Mucosa of descending colon (tissue), 3 donors: ENCODE measurements at places on chromosomes 11 and 22.

DNA sequence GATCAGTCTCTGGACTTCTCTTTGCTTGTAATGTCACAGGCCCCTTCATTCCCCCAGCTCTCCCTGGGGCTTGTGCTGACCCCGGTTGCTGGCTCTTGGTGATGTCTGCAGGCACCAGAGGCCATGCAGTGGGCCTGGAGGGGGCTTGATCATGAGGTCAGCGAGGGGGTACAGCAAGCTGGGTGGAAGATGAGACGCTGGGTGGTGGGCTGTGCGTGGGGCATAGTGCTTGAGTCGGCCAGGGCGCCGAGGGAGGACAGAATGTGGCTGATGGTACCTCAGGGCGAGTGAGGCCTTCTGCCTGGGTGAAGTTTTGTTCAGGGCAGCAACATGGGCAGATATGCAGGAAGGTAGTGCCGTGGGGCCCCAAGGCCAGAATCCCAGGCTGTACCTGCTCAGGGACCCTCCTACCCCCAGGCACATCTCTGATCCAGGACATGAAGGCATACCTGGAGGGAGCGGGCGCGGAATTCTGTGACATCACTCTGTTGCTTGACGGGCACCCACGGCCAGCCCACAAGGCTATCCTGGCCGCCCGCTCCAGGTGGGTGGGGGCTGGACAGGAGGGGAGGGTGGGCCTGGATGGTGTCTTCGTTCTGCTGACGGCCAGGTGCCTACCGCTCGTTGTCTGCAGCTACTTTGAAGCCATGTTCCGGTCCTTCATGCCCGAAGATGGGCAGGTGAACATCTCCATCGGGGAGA, 6.4 kb downstream of the THAP7 start:
- DNase-seq, result no peak

- peak; percentile 4 for DNase-seq
Measured at GRCh38 chr11:40125054-40125453, 1334.4 kb downstream of the LRRC4C start.

DNA sequence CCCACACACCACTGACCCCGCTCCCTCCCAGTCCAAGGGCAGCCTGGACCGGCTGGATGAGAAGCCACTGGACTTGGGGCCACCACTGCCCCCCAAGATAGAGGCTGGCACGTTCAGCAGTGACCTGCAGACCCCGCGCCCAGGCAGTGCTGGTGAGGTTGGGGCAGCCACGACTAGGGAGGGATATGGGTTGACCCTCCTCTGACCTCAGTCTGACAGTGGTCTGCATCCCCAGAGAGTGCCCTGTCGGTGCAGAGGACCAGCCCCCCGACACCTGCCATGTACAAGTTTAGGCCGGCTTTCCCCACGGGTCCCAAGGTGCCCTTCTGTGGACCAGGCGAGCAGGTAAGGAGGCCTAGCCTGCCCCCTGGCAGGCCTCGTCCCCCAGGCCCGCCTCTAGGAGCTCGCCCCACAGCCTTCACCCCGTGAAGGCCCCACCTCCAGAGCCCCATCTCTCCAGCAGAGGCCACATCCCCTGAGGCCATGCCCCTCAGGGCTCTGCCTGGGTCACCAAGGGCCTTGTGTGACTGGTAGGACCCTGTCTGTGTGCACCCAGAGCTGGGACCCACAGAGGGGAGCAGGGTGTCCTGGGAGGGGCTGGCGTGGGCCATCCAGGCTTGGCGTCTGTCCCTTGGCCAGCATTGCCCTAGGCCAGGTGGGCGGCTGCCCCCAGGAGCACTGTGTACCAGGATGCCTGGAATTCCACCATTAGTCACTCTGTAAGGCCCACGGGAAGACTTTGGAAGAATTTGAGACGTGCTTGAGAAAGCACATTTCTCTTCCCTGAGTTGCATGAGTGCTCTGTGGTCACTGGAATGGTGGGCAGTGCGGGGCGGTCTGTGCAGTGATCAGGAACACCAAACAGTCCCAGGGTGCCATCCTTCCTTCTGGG, 9.4 kb downstream of the CCDC188 start:
- DNase-seq, result no peak

DNA sequence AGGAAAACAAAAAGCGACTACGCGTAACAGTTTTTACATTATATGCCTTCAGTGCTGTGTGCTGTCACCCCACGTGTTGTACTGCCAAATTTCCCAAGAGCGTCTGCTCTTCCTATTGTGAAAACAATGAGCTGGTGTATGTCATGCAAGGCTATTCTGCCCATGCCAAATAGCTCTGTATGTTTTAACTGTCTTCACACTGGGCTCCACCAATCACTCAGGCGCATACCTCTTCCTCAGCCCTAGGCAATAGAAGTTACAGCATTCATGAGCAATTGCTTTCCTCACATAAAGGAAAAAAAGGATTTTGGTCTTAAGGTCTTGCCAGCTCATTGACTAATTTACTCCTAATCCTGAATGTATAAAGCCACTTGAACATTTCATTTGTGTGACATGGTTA, 606.8 kb downstream of the NTM start:
- no peak for DNase-seq

- no peak for DNase-seq
Measured at GRCh38 chr11:27470166-27470565, 2.4 kb downstream of the LGR4 start.

DNA sequence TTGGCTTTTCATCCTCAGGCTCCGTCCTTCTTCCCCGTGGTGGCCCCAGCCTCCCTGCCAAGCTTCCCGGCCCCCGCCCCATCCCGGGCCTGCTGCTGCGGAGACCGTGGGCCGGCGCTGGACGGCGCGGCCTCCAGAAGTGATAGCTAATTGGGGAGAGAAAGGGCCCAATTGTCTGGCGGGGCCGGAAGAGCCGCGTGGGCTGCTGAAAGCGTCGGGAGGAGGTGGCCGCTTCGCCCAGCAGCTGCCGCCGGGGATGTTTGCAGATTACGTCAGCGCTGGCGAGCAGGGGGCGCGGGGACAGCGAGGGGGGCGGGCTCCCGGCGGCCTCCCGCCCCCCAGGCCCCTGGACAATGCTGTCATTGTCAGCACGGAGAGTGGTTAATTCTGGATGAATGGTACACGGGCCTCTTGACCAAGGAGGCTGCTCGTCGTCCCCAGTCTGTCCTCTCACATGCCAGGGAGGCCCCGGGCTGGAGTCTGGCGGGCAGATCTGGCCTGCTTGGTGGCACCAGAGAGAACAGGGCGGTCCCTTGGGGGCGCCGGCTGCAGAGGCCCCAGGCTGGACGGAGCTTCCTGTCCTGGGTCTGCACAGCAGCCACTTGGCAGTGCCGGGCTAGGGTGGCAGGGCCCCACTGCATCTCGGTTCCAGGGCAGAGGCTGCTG, 1.6 kb downstream of the SMIM38 start:
- no peak for DNase-seq

- DNase-seq, result peak; percentile 18
Measured at GRCh38 chr11:75625991-75626888, 42.6 kb downstream of the MAP6 start.

DNA sequence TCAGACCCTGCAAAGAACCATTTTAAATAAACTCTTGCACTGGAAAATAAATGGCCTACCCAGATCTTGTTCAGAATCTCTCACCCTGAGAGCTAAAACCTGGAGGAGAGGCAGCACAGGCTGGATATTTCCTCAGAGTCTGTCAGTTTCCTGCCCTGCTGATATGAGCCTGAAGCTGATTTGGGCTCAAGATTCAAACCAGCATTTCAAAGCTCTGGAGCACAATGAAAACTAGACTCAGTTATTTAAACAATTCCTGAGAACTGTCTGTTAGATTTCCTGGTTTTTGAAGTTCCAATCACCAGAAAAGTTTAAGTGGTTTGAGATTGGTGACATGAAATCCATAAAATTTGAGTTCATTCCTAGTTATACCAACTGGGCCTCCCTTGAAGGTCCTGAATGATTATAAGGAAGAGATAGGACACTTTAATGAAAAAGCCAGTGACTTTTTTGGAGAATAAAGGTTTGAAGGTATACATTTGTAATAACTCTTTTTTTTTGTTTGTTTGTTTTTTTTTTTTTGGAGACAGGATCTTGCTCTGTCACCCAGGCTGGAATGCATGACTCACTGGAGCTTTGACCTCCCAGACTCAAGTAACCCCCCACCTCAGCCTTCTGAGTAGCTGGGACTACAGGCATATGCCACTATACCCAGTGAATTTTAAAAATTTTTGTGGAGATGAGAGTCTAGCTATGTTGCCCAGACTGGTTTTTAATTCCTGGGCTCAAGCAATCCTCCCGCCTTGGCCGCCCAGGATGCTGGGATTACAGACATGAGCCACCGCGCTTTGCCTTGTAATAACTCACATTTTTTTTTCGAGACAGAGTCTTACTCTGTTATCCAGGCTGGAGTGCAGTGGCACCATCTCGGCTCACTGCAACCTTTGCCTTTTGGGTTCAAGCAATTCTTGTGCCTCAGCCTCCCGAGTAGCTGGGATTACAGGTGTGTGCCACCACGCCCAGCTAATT, 8.0 kb upstream of the ESAM start:
- no peak for DNase-seq

- no peak for DNase-seq
Measured at GRCh38 chr22:49889071-49889470, 29.2 kb downstream of the ALG12 start.

DNA sequence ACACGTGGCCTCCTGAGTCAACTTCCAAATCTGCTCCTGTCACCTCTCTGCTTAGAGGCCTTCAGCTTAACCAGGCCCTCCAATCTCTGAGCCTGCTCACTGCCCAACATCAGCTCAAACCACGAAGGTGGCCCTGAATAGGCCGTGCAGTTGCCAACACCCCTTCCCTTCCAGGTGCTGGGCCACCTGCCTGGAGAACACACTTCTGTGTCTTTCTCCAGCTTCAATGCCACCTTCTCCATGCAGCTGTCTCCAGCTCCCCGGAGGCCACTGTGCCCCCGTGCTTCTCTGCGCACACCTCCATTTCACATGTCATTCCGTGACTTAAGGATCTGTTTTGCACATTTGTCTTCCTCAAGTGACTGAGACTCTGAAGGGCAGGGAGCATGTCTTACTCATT, 5.3 kb downstream of the RELA start:
- no peak for DNase-seq

DNA sequence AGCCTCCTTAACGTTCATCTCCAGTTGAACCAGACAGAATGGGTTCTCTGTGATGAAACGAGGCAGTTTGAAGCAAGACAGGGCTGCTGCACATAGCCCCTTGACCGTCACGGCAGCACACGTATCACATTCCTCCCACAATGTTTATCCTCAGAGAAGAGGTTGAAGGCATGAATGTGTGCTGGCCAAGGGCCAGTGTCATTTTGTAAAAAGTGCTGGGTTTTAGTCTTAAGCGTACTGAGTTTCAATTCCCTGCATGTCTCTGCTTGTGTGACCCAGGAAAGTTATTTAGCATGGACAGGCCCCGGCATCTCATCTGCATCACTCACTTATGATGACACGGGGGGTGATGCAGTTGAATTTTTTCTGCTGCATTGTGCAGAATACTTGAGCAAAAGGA, 31.6 kb downstream of the TTC12 start:
- DNase-seq, result no peak

DNA sequence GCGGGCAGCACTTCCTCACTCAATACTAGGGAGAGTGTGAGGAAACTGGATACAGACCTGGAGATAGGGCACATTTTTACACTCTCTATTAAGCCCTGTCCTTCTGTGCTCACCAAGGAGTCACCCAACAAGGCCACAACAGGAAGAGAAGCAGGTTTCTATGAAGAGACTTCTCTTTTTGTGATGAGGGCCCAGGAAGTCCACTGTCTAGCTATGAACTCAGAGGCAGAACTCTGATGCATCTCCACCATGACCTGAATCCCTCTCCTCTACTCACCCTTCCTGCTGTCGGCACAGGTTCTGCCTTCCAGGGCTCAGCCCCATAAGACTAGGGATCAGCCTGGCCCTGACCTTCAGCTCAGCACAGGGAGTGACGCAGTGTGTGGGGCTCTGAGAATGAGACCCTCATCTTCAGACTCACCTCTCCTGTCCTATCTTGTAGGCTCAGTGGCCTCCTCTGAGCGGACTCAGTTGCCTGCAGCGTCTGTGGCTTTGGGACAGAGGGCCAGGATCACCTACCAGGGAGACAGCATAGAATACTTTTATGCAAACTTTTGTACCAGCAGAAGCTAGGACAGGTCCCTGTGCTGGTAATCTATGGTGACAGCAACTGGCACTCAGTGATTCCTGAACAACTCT, 49.3 kb upstream of the IGLL5 start:
- no peak for DNase-seq

DNA sequence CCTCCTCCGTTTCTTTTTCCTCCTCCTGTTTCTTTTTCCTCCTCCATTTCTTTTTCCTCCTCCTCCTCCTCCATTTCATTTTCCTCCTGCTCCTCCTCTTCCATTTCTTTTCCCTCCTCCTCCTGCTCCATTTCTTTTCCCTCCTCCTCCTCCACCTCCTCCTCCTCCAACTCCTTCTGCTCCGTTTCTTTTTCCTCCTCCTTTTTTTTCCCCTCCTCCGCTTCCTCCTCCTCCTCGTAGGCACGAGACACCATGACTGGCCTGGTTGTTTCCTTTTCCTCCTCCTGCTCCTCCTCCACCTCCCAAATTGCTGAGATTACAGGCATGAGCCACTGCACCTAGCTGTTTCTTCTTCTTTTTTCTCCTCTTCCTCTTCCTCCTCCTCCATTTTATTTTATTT, 25.6 kb upstream of the DRICH1 start:
- no peak for DNase-seq

DNA sequence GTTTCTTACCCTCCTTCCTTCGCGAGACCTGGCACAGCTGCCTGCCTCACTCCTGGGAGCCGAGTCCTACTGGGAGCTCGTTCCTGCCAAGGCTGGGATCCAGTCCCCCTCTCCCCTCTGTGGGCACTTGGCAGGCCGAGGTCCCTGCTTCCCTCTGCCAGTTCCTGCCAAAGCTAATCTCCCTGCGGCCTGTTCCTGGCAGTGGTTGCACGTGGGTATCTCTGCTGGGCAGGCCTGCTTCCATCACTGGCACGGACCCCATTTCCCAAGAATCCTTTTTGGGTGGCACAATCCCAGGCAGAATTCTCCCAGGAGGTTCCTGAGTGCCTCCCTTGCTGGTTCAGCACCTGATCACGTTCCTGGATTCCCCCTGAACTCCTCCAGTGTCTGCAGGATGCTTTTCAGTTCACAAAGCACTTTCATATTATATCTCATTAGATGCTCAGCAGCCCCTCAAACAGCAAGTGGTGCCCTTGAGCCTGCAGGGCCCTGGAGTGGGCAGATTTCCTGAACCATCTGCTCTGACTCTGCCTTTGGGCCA, 96.5 kb downstream of the RRM1 start:
- no peak for DNase-seq
